ENCODE measurements at places on chromosomes 7 and 10.

GRCh38 chr7:137258552-137258951 lies 85.0 kb downstream of the PTN start:
- DNase-seq, result no peak

DNA sequence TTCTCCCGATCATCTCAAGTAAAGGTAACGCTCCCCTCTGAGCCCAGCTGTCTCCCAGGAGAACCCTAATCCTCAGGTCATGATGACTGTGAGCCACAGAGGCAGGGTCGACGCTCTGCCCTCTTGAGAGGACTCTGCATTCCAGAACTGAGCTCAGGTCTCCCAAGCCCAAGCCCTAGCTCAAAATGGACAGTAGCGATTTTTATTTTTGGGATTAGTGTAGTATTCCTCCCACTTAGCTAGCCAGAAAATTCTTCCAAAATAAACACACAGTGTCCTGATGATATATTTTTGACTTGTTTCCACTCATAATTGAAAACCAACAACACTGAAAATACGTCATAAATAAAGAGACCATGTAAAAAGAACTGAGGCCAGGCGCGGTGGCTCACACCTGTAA lies 462.0 kb upstream of the MGMT start:
- no peak for DNase-seq

GRCh38 chr7:55966851-55967250 lies 2.5 kb downstream of the NIPSNAP2 start:
- DNase-seq, result peak; percentile 23

DNA sequence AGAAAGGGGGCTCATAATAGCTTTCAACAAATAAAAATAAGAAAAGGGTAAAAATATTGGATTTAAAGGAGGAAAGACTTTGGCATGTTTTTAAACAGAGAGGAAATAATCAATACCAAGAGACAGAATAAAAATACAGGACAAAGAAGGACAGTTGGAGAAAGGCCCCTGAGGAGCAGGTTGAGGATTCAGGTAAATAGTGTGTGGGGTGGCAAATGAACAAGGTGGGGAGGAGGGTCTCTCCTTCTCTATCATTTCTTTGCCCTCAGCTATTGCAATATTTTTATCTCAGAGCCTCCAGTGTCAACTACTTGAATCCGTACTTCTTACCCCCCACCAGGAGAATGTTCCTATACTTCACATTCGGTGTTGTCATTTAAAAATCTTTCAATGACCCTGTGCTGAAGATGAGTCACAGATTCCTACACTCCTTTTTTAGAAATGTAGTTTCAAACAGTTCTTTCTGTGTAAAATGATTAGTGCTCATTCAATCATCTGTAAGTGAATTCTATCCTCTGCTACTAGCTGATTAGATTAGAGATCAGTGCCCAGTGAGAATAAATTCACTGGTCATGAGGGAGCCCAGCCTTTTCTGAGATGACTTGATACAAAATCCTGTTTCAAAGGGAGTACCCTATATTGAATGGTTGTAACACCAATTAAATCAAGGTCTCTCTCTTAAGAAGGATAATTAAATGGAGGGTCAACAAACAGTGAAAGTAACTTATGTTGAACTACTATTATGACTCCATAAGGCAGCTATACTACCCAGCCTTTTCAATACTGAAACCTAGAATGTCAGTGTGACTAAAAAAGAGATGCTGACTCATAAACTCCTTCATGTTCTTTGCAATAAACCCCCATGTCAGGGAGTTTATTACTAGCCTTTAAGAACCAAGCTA lies 50.4 kb upstream of the WNT16 start:
- DNase-seq, result peak; percentile 68

- DNase-seq, result no peak
Measured at GRCh38 chr7:109616551-109617069, 1046.9 kb downstream of the DNAJB9 start.

GRCh38 chr7:91263384-91264045 lies 718 bp upstream of the FZD1 start:
- no peak for DNase-seq

DNA sequence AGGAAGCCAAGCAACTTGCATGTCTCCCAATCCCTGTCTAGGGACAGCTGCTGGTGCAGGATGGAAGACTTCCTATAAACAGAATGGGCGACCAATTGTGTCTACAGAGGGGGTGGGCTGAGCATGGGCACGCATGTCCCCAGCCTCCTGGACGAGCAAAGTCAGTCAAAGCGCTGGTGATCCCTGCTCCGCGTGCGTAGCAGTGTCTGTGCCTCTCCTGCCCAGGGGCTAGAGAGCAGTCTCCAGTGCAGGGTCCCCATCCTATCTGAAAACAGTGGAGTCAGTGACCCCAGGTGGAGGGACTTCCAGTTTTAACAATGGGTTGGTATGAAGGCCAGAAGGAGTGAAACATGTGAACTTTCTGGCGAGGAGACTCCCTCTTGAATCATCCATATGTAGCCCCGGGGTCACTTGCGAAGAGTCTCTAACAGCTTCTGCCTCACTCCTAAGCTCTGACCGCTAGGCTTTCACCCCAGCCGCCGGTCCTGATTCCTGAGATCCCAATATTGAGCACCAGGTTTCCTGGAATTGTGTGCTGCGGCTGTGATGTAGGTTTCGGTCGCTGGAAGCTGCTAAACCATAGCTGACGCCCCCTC lies 714 bp upstream of the CASP2 start:
- DNase-seq, result no peak
